Renal pelvis (tissue), 12 donors: ENCODE measurements at places on chromosomes 12 and 14. TPM values are rescaled to one million over a fixed set of nuclear protein-coding genes. Genes with fewer than 3 reads are reported as not detected.

DNA sequence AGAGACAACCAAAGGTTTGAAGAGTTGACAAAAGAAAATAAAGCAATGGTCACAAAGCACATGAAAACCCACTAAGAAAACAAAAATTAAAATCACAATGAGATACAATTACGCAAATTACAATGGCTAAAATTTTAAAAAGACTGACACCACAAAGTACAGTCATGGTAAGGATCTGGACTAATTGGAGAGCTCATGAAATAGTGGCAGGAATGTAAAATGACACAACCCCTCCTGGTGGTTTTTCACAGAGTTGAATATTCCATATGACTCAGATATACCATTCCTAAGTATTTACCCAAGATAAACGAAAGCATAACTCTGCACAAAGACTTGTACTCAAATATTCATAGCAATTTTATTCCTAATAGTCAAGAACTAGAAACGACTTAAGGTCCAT lies 65.9 kb downstream of the NOVA1 start:
- no peak for DNase-seq

DNA sequence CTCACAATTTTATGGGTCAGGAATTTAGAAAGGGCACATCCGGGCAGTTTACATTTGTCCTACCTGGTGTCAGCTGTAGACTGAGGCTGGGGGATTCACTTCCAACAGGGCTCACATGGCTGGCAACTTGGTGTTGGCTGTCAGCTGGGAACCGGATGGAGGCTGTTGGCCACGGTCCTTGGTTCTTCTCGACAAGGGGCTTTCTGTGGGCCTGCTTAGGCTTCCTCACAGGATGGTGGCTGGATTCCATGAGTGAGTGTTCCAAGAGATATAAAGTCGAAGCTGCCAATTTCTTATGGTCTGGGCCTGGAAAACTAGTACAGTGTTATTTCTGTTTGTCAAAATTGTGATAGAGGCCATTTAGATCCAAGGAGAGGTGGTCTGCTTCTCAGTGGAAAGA lies 127.9 kb downstream of the PTCSC3 start:
- DNase-seq: no peak

GRCh38 chr14:37018571-37019240 lies 153.7 kb downstream of the SLC25A21 start:
- DNase-seq: no peak

SLC17A8 gene
- 1.1 TPM for polyA plus RNA-seq
